ENCODE measurements at places on chromosomes 4 and X. TPM values are rescaled to one million over a fixed set of nuclear protein-coding genes. Genes with fewer than 3 reads are reported as not detected.

Gene PCSK1N
- total RNA-seq: 20.4 TPM

Gene COL25A1
- 0.20 TPM for total RNA-seq

Gene PDLIM5
- 78.1 TPM for total RNA-seq

Gene AWAT2
- total RNA-seq: not detected

Gene FMR1NB
- total RNA-seq: not detected

Gene SSX2
- not detected for total RNA-seq

Gene GJB1
- 48.7 TPM for total RNA-seq

Gene RHOXF2B
- total RNA-seq: not detected

Gene ANXA10
- 17.1 TPM for total RNA-seq

Gene PARM1
- total RNA-seq: 22.2 TPM

Gene MXRA5
- 34.5 TPM for total RNA-seq

Gene CYSLTR1
- 0.46 TPM for total RNA-seq

Gene HSFX1
- total RNA-seq: 0.43 TPM

Gene MTMR8
- 1.6 TPM for total RNA-seq

Gene CCKAR
- 0.15 TPM for total RNA-seq

Gene FAM149A
- 21.2 TPM for total RNA-seq

Gene ZNF182
- 2.5 TPM for total RNA-seq

Gene RRH
- total RNA-seq: 0.16 TPM

Gene FAM133A
- 0.06 TPM for total RNA-seq

Gene CT47B1
- not detected for total RNA-seq

Gene LETM1
- total RNA-seq: 13.0 TPM

Gene MAGEA9B
- not detected for total RNA-seq

Gene SLC6A14
- 0.38 TPM for total RNA-seq

Gene NAP1L2
- 2.8 TPM for total RNA-seq

Gene SUPT20HL2
- not detected for total RNA-seq

Gene GYPA
- total RNA-seq: not detected

Gene CENPVL1
- total RNA-seq: not detected

Gene IQCM
- not detected for total RNA-seq

Gene BMX
- total RNA-seq: 0.64 TPM

Gene KANTR
- 4.9 TPM for total RNA-seq

All from pancreas (tissue), 10 donors.